ENCODE measurements at places on chromosomes 2 and 18. TPM values are rescaled to one million over a fixed set of nuclear protein-coding genes. Genes with fewer than 3 reads are reported as not detected.

- DNase-seq = no peak
Measured at GRCh38 chr2:115083225-115083624, 640.8 kb downstream of the DPP10 start.

- no peak for DNase-seq
Measured at GRCh38 chr2:56088411-56088810, 95.4 kb upstream of the CCDC85A start.

Gene WDR35
- 12.5 TPM for total RNA-seq

- DNase-seq = no peak
Measured at GRCh38 chr2:174327021-174327840, 7.5 kb upstream of the SP9 start.

Gene PLGLB1
- 8.8 TPM for total RNA-seq

Gene OXER1
- 0.98 TPM for total RNA-seq

Gene MEP1B
- not detected for total RNA-seq

DNA sequence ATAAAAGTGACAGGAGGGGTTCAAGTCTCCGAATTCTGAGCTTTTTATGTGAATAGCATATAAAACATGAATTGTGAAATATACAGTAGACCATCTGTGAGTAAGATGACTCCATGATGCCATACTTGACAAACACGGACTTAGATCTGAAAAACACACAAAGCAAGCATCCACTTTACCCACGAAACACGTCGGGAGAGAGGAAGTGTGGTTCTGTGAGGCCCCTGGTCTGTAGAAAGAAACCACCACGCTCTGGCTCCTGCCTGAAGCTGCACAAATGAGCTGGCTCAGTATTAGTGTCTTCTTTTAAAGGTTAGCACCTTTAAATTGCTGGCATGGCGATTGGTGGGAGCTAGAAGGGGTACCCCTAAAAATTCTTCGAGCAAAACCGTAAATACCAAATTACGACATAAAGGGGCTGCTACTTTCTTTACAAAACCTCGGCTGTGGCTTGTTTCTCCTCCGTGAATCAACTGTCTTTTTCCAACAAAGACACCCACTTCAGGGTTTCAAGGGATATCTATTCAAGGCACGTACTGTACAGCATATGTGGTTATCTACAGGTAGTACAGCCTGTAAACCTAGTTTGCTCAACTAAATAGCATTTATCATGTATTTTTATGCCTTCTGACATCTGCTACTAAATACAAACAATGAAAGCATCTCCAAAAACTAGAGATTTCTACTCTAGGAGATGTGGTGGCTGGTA, 70.9 kb downstream of the AFF3 start:
- no peak for DNase-seq

DNA sequence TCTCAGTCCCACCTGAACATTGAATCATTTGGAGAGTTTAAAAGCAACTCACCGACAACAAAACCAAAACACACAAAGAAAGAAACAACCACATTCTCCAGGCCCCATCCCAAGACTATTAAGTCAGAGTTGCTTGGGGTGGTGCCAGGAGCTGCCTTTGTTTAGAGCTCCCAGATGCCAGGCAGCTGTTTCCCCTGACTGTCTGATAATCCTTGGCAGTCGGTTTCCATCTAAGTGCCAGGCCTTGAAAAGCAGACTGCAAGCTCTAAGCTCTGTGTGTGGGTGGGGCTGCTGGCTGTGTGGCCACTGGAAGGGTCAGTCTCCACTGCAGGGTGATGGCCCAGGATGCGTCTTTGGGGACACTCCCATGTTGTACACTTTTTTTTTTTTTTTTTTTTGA, 255.3 kb upstream of the AGAP1 start:
- DNase-seq = no peak

- no peak for DNase-seq
Measured at GRCh38 chr2:193963472-193964119, 1693.4 kb upstream of the SLC39A10 start.

DNA sequence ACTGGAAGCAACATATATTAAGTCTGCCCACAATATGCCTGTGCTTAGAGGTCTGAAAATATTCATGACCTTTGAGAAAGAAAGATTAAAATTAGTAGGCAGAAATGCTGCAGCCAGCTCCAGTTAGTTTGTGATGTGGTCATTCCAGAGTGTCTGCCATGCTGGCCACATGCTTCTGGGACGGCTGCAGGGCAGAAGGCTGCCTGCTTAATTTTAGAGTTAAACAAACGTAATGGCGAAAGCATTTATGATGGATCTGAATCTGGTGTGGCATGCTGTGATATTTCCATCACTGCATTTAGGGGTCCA, 95.4 kb downstream of the FHOD3 start:
- no peak for DNase-seq

Gene HOXD12
- not detected for total RNA-seq

Gene ASB18
- total RNA-seq = not detected

- DNase-seq = no peak
Measured at GRCh38 chr18:22838639-22839277, 94.4 kb upstream of the RBBP8 start.

DNA sequence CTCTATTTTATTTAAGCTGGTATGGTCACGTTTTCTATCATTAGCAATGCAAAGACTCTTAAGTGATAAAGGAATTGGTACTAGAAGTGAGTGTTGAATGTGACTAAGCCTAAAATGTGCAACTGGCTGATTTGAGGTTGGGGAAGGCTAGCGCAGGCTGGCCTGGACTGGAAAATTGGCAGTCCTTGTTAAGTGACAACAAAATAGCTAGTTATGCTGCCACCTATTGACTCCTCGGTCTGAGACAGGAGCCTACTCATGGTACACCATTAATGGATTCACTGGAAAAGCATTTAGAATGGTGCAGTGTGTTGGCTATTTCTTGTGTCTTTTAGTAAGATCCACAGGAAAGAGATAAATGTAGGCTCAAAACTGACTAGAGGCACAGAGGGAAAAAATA, 5.7 kb upstream of the WIPF1 start:
- peak; percentile 35 for DNase-seq

GRCh38 chr2:29322011-29322410, 206.8 kb downstream of the CLIP4 start:
- DNase-seq = no peak

DNA sequence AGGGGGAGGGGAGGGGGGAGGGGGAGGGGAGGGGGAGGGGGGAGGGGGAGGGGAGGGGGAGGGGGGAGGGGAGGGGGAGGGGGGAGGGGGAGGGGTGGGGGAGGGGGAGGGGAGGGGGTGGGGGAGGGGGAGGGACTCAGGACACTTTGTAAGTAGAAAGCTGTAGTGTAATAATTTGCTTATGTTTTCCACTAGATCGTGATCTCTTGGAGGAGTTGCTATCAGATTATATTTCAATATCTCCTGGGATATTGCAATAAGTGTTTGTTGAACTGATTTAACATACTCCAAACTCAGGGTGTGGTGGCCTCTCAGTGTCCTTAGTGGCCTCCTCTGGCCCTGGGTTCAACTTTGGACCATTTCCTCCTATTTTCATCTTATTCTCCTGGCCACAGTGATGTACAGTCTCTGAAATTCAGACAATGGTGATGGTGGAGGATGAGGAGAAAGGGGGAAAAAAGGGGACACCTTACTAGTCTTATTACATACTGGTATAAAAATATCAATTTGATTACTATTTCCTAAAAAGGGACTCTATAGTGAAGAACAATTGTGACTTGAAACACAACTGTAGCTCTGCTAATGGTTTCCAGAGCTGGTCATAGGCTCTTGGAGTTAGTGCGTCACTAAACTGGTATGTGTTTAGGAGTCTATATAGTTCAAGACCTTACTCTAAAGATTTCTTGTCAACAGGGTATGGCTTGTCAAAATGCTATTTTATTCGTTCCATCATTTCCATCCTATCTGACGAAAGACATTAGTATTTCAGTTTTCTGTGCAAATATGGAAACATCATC, 89.6 kb downstream of the DDX1 start:
- DNase-seq = no peak

- DNase-seq = no peak
Measured at GRCh38 chr18:42275949-42276730, 321.1 kb downstream of the PIK3C3 start.

GRCh38 chr2:18855027-18855426, 265.7 kb upstream of the NT5C1B start:
- no peak for DNase-seq

Gene REG3A
- total RNA-seq = not detected

- DNase-seq = peak; percentile 19
Measured at GRCh38 chr2:218023636-218024035, 20.8 kb upstream of the TNS1 start.

GRCh38 chr2:59701271-59701994, 852.0 kb downstream of the BCL11A start:
- no peak for DNase-seq

Gene SNX17
- 109 TPM for total RNA-seq

DNA sequence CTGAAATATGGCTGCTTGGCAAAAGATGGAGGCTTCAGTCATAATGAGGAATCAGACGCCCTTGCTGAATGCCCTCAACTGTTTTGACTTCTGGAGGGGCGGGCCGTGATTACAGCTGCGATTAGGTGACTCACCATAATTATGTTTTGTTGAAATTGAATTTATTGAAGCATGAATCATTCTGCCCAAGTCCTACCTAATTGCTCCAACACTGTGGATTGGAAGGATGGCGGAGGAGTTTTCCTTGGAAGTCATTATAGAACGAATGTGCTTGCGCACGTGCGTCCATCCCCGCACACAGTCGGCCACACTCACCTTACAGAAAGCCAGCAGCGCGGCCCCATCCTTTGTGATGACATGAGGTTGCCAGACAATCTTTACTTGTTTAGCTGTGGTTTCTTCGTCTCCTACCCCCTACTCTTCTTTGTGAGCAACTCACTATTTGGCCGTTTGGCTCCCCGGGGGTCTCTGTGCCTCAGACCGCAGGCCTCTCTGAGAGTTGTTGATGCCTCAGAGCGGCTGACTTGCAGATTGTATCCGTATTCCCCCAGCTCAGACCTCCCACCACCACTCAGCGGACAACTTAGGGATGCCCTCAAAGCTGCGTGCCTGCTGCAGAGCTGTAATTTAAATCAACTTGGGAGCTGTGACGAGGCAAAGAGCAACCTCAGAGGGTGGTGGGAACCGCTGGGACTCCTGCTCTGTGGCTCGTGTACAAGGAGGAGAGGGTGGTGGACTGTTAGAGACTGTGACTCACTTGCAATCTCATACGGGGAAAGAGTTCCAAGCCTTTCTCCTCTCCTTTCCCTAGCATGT, 513.4 kb downstream of the TNS1 start:
- no peak for DNase-seq

DNA sequence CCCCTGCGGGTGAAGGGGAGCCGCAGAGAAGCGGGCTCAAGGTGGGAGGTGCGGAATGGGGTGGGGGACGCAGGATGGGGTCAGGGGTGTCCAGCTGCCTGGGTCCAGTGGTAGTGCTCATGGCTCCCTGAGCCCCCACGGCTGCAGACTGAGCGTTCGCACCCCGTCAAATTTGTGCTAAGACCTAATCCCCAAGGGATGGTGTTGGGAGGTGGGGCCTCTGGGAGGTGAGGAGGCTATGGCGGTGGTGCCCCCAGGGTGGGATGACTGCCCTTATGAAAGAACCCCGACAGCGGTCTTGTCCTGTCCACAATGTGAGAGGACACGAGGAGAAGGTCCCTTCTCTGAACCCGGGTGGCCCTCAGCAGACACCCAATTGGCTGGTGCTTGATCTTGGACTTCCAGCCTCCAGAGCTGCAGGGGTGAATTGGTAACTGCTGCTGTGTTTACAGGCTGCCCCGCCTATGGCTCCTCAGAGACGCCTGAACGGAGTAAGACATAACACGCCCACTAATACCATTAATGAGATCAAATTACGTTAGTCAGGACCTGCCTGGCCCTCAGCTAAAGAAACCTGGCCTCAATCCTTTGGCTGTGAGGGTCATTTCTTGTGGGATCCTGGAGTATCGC, 42.6 kb downstream of the PXDN start:
- DNase-seq = no peak

GRCh38 chr18:35444636-35445035, 53.1 kb downstream of the INO80C start:
- no peak for DNase-seq

DNA sequence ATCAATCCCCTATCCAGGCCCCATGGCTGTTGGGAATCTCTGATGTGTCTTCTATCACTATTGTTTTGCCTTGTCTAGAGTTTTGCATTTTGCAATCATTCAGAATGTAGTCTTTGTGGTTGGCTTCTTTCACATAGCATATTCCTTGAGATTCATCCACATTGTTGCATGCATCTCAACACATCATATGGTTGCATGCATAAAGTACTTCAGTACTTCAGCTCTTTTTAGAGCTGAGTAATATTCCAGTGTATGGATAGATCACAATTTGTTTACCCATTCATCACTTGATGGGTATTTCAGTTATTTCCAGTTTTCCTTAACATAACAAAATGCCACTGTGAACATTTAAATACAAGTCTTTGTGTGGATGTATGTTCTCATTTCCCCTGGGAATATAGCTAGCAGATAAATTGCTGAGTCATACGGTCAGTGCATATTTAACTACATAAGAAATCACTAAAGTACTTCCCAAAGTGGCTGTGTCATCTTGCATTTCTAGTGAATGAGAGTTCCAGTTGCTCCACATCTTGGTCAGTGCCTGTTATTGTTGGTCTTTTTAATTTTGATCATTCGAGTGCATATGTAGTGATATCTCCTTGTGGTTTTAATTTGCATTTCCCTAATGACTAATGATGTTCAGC, 138.8 kb downstream of the BCL11A start:
- DNase-seq = no peak

Gene ABCB11
- under 0.01 TPM for total RNA-seq

GRCh38 chr18:64519201-64519600, 370.3 kb upstream of the LINC00305 start:
- no peak for DNase-seq

GRCh38 chr18:8781671-8782070, 76.3 kb downstream of the MTCL1 start:
- DNase-seq = no peak

Gene NYAP2
- total RNA-seq = 0.15 TPM

GRCh38 chr2:86476918-86477317, 35.7 kb downstream of the KDM3A start:
- DNase-seq = no peak

DNA sequence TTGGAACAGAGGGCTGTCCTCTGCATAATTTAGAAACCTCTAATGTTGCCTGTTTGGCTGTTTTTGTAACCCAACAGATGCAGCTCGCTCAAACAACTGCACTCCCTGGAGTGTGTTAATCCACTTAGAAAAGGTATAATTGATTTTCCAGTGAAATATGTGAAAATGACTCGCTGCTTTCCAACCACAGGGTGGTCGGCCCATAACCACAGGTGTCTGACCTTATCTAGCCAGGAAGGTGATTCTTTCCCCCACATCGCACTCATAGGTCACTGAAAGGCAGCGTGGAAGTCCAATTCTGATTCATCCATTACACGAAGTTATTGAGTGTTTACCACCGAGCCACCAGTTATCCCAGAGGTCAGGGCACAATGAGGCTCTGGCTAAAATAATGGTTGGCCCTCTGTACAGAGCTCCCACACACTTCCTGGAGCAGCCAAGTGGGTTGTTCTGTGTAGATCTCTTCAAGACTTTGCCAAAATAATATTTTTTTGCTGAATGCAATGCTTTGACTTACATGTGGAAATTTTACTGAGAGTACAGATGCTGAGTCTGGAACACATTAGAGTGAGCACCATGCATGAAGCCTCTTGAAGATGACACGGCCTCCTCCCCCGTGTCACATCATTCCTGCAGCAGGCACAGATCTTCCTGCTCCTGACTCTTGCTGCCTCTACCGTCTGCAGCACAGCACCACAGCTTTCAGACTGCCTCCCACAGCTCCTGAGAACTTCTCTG, 396.2 kb downstream of the ZNF516 start:
- no peak for DNase-seq

Data from breast epithelium (tissue), 4 donors.